Heart right ventricle (tissue), 16 donors: ENCODE measurements at places on chromosomes 16 and 17. TPM values are rescaled to one million over a fixed set of nuclear protein-coding genes. Genes with fewer than 3 reads are reported as not detected.

The MYH8 gene
- total RNA-seq: not detected

The LGALS9B gene
- total RNA-seq: not detected

The PYDC1 gene
- total RNA-seq: not detected

The VPS4A gene
- 26.4 TPM for total RNA-seq

The TP53TG3 gene
- total RNA-seq: not detected

The CDC6 gene
- total RNA-seq: 0.94 TPM

- H3K27ac ChIP-seq: peak overlapping the region; percentile 74
- peaks cover 12% of the 10 kb centered on the region for H3K4me1 ChIP-seq
- DNase-seq: no peak
- H3K36me3 ChIP-seq: no peaks in the 10 kb centered on the region
- H3K4me3 ChIP-seq: peak overlapping the region; percentile 43
Measured at GRCh38 chr16:53042235-53042701, 10.4 kb downstream of the CHD9NB start.

GRCh38 chr16:70480127-70481105, 26.0 kb downstream of the FCSK start:
- H3K27ac ChIP-seq: no peak overlapping the region
- DNase-seq: no peak
- H3K4me3 ChIP-seq: no peak overlapping the region
- peaks cover 21% of the 10 kb centered on the region for H3K36me3 ChIP-seq

GRCh38 chr17:5226940-5227878, 7.5 kb downstream of the SCIMP start:
- no peak overlapping the region for H3K4me3 ChIP-seq
- H3K4me1 ChIP-seq: no peaks in the 10 kb centered on the region
- H3K36me3 ChIP-seq: no peaks in the 10 kb centered on the region
- H3K27ac ChIP-seq: no peak overlapping the region
- DNase-seq: no peak
- H3K27me3 ChIP-seq: no peaks in the 10 kb centered on the region

DNA sequence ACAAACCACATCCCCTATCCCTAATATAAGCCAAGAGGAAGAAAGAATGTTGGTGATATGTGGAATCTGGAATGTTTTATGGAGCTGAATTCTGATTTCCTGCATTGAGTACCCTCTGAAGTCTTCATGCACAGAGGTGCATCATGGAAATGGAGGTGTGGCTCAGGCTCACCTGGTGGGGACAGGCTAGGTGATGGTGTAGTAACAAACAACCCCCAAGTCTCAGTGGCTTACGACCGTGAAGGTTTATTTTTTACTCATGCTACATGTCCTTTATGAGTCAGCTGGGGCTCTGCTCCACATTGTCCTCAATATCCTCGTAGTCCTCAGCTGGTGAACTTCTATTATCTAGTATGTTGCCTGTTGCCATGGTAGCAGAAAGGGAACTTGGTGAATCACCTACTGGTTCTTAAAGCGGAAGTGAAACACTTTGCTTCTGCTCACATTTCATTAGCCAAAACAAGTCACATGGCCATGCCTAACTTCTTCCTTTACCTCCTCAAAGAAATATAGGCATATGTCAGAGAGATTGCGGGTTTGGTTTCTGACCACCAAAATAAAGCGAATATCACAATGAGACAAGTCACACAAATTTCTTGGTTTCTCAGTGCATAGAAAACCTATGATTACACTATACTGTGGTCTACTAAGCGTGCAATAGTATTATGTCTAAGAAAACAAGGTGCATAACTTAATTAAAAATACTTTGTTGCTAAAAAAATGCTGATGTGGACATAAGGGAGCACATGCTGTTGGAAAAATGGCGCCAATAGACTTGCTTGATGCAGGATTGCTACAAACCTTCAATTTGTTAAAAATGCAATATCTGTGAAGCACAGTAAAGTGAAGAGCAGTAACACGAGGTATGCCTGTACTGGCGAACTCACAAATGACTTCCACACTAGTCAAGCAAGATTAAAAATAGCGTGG, at the start of gene PMFBP1:
Gene PMFBP1 (minus strand): TSS at position 51 of the 930 bp plus-strand sequence. CDS start 947 bp downstream, outside the sequence.
- no peak within 1 kb of the TSS for H3K4me3 ChIP-seq
- no peaks in the 10 kb centered on the region for H3K36me3 ChIP-seq
- no peak for DNase-seq
- H3K27me3 ChIP-seq: no peaks in the 10 kb centered on the region
- peaks cover 10% of the 10 kb centered on the region for H3K4me1 ChIP-seq

GRCh38 chr17:41452281-41452680, 11.5 kb upstream of the KRT38 start:
- H3K36me3 ChIP-seq: no peaks in the 10 kb centered on the region
- no peak overlapping the region for H3K27ac ChIP-seq
- no peak for DNase-seq
- no peak overlapping the region for H3K4me3 ChIP-seq

- no peak overlapping the region for H3K4me3 ChIP-seq
- no peak overlapping the region for H3K27ac ChIP-seq
- peaks cover 19% of the 10 kb centered on the region for H3K27me3 ChIP-seq
- no peak for DNase-seq
Measured at GRCh38 chr16:68367030-68367429, 56.2 kb downstream of the PRMT7 start.
